ENCODE measurements at places on chromosomes 1 and 21.
A peak's percentile ranks its signal among the peaks of the same experiment; 100 is the strongest.

- DNase-seq: no peak
These were observed 1797.7 kb downstream of the MRPL39 start for GRCh38 chr21:23809573-23809972.

- no peak for DNase-seq
These were observed 36.6 kb downstream of the HUNK start for GRCh38 chr21:31909153-31910073.

DNA sequence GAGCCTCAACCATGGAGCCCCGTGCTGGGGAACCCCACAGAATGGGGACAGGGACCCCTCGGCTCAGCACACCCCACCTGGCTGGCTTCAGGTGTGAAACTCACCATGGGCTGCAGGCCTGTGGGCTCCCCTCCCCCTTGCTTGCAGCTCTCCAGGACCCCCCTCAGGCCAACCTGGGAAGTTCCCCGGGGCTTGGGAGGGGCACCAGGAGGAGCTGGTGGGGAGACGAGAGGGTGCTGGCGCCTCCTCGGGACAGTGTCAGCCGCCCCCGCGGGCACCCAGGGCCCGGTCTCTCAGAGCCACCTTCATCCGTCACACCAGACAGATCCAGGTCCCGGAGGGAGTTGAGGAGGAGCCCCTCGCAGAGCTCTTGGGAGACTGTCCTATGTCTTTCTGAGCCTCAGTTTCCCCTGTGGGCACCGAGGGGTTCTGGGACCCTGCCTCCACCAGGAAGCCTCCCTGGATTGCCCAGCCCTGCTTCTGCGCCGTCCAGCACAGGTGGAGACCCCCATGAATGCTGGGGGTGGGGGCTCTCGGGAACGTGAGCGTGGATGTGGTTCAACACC, 657 bp upstream of the TNFRSF18 start:
- no peak for DNase-seq

DNA sequence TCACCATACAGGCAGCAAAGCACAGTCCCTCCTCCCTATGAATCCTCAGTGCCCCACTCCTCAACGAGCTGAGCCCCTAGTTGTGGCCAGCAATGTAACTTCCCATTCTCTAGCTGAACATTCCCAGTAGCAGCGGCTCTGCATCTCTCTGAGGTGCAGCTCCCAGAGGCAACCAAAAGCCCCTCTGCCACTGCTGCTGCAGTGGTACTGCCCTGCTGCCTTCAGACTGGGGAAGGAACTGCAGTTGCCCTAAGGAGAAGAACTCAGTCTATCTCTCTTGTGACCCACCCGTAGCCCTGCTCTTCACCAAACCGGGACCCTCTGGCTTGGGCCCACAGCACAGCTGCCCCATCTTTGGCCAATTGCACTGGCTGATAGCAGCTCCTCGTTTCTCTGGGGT, 31.6 kb downstream of the PYHIN1 start:
- no peak for DNase-seq

GRCh38 chr1:162134646-162135045, 65.2 kb downstream of the NOS1AP start:
- no peak for DNase-seq

DNA sequence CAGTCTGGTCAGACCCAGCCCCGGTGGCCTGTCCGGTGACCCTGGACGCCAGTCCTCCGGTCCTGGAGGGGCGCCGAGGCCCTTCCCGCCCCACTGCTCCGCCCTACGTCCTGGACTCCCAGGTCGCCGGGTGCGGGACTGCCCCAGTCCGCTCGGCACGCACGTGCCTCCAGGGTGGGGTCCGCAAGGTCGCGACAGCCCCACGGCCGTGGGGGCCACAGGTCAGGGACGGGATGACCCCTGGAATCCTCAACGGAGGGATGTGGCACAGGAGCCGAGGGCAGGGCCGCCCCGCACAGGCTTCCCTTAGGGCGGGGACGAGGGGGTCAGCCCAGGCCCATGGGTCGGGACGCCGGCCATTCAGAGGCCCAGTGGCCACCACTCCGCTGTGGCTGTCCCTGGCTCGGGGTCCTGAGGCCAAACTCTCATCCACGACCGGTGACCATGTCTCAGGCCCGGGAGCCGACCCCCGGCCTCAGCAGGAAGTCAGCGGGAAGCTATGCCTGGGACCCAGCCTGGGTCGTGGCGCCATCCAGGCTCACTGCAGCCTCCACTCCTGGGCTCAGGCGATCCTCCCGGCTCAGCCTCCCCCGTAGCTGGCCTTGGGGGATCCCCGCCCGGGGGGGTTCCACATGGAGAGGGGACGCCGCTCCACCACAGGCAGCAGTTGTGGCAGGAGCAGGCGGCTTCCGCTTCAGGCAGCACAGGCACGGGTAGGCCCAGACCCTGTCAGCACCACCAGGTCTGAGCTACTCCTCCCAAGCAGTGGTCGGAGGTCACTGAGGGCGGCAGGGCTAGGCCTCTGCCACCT, 599 bp upstream of the TMEM240 start:
- DNase-seq: no peak

DNA sequence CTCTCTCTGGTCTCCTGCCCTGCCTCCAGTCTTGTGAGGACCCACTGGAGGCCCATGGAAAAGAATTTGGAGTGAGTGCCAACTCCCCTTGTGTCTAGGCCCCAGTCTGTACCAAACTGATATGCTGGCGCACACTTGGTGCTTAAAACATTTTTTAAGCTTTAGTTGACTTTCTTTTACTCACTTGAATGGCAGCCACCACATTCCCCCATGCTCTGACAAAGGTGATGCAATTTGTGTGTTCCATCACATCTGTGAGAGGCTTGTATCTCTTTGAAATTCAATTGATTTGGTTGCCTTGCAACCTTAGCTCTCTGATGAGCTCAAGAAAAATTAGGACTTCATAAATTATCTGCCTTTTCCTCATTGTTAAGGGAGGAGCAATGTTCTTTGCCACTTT, 30.5 kb upstream of the WDTC1 start:
- DNase-seq: no peak

DNA sequence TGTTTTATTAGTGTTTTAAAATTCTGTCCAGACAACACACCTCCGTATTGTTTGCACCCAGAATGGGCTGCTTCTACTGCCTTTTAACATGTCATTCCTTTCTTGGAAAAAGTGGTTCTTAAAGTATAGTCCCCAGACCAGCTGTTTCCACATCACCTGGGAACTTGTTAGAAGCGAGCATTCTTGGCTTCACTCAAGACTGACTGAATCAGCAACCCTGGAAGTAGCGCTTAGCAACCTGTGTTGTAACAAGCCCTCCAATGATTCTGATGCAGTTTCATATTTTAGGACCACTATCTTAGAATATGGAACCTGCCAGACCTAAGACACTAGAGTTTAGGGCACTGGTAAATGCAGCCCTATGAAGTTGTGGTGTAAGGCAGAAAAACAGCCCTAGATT, 6.0 kb upstream of the PPIE start:
- no peak for DNase-seq

- DNase-seq: no peak
These were observed 110.5 kb upstream of the COL11A1 start for GRCh38 chr1:103218821-103219220.

DNA sequence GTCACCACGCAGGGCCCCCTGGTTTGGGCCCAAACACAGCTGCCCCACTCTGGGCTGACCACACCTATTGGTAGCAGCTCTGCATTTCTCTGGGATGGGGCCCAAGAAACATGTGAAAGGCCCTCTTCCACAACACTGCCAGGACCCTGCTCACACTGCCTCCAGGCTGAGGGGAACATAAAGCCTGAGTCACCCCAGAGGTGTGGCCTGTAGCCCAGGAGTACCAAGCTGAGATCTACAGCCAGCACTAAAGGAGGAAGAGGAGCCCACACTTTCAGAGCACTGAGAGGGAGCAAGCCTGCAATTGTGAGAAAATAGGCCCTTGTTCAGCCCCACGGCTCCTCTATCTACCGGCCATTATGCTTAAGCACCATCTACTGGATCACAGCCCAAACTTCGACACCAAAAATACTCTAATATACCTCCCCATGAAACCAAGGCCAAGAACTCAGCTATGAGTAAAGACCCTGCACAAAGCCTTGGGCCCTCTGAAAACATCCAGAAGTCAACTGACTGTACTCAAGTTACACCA, 14.4 kb upstream of the OR2T10 start:
- DNase-seq: no peak

DNA sequence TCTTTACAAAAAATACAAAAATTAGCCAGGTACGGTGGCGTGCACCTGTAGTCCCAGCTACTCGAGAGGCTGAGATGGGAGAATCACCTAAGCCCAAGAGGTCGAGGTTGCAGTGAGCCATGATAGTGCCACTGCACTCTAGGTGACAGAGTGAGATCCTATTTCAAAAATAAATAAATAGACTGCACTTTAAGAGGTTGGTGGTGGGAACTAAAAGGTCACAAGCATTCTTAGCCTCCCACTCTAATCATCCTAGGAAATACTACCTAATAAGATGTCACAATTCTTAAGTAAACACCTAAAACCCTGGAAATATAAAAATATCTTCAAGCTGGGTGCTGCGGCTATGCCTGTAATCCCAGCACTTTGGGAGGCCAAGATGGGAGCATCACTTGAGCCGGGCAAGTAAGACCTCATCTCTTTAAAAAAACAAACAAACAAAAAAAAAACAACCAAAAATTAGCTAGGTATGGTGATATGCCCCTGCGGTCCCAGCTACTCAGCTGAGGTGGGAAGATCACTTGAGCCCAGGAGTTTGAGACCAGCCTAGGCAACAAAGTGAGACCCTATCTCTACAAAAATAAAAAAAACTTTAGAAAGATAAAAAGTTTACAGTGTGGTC, 4.1 kb downstream of the DCAF8 start:
- DNase-seq: no peak

GRCh38 chr21:42188663-42189062, 30.3 kb upstream of the ABCG1 start:
- no peak for DNase-seq

DNA sequence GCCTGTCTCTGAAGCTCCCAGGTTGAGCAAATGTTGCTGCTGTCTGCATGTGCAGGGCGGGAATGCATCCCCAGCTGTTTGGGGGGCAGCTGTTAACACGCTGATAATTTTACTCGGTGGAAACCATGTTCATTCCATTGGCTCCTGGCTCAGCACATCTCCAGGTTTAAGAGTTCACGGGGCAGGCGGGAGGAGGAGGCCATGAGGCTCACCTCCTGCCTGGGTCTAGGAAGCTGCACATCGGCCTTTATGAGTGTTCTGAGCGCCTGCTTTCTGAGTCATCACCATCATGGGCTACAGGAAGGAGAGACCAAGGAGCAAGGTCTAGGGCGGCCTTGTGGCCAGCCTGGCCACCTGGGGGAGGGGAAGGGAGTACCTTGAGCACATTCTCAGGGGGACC, 29.7 kb downstream of the AJAP1 start:
- DNase-seq: no peak

- no peak for DNase-seq
These were observed 26.6 kb downstream of the IL23R start for GRCh38 chr1:67192902-67193301.

GRCh38 chr1:54359393-54360162, 46.6 kb downstream of the SSBP3 start:
- DNase-seq: peak; percentile 60

- no peak for DNase-seq
These were observed 92.5 kb downstream of the ITSN1 start for GRCh38 chr21:33734818-33735217.

- no peak for DNase-seq
These were observed 115.2 kb downstream of the ADGRL2 start for GRCh38 chr1:81915937-81916336.

DNA sequence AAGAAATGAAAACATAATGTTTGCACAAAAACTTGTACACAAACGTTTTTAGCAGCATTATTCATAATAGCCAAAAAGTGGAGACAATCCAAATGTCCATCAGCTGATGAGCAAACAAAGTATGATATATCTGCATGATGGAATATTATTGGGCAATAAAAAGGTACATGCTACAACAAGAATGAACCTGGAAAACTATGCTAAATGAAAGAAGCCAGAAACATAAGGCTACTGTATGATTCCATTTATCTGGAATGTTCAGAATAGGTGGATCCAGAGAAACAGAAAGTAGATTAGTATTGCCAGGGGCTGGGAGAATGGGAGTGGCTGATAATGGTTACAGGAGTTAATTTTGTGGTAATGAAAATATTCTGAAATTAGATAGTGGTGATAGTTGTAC, 19.0 kb downstream of the FBXO28 start:
- DNase-seq: no peak

DNA sequence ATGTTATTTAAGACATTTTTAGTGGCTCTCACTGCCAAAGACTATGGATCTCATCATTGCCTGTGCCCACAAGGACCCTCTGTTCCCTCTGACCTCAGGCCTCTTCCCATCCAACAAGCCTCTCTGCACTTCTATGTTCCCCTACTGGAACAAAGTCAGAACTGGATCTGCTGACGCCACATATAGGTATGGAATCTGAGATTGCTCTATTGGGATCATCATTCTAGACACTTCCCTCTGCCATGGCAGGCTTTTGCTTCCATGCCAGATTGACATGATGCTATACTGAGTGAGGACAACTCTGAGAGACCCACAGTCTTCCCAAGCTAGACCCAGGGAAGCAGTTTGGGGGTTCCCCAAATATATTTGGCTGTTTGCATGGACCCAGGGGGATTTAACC, 76.0 kb upstream of the ZNF648 start:
- DNase-seq: no peak

DNA sequence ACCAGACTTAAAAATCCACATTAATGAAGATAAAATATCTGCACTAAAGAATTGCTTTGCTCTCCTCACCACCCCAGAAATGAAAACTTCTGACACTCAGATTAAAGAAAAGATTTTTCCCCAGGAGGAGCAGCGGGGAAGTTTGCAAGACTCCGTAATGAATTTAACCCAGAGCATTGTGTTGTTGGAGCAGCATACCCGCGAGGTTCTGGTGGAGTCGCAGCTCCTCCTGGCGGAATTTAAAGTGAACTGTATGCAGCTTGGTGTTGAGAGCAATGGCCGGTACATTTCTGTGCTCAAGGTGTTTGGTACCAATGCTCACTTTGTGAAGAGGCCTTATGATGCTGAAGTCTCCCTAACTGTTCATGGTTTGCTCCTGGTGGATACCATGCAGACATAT, 46.4 kb downstream of the VPS13D start:
- DNase-seq: no peak

GRCh38 chr1:155537193-155537592, 25.4 kb downstream of the ASH1L start:
- DNase-seq: no peak

- DNase-seq: no peak
These were observed 423 bp downstream of the SLAMF8 start for GRCh38 chr1:159827102-159827490.

- DNase-seq: no peak
These were observed 116.8 kb downstream of the CASZ1 start for GRCh38 chr1:10679496-10680220.

DNA sequence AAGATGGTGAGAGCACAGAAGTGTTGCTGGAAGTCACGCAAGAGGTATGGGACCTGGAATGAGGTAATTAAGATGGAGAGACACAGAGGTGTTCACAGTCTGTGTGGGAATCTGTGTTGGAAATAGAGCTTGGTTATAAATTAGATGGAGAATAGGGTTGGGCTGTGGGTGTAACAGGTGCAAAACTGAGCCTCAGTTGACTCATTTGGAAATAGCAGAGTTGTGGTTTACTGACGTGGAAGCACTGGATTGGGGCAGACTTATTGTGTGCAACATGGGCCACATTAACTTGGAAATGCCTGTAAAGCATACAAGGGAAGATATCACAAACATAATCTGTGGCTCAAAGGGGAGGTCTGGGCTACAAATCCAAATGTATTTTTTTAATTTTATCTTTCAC, 13.0 kb downstream of the CAMSAP2 start:
- no peak for DNase-seq
